Activated CD8-positive, alpha-beta memory T cell treated with anti-CD3 and anti-CD28 coated beads for 48 hours (primary cell): ENCODE measurements at places on chromosomes 11 and 22.

DNA sequence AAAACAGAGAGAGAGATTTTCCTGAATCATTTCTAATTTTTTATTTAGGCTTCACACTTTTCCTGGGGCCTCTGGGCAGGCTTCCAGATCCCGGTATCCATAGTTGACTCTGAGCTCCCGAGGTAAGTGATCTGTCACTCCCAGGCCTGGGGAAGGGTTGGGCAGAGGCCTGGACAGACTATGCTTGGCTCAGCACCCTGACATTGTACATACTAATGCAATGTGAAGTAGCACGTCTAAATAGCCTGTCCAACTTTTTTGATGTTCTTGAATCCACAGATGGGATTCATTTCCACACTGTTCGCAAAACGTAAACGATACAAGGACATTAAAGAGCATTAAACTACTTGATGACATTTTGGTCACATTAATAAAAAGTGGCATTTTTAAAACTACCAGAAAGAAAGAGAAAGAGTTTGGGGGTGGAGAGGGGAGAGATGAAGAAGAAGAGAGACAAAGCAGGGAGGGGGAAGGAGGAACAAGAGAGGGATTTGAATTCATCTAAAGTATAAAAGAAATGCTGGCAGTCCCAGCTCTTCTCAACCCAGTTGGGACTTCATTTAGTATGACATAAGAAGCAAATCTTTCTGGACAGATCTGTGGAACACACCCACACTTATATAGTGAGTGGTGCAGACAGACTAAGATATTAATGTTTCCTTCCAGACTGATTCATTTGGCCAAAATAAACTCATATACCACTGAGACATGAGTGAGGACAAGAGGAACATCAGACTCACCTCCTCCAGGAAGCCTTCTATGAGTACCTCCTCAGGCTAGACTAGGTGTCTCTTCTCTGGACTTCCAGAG is 514.2 kb downstream of the SOX6 start:
- no peak for DNase-seq

- no peak for DNase-seq
Observed at GRCh38 chr11:2770096-2770751, 70.4 kb upstream of the KCNQ1OT1 start.

- DNase-seq = no peak
Observed at GRCh38 chr11:124841201-124841600, 24.0 kb upstream of the ROBO3 start.

DNA sequence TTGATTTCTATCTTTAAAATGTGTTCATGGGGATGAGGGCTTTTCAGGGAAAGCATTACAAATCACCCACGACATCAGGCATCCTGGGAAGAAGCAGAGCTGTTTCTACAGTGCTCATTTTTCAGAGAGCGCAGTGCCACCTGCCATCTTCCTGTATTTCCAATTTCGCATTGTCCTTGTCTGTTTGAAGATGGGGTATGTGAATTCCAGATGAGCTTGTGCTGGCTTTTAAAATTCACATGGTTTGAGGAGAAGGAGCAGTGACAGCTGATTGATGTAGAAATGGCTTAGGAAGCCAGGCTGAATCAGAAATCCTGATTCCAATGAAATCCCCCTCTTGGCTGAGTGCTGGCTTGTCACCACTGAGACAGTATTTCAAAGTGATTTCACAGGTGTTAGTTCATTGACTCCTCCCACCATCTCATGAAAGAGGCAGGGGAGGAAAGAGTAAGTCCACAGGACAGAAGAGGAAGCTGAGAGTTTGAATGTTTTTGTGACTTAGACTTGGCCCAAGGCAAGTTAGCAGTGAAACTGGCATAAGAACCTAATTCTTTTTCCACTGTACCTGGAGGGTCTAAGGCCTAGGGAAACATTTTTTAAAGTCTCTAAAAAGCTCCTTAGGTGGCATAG is 344.6 kb upstream of the C11orf87 start:
- DNase-seq = no peak

DNA sequence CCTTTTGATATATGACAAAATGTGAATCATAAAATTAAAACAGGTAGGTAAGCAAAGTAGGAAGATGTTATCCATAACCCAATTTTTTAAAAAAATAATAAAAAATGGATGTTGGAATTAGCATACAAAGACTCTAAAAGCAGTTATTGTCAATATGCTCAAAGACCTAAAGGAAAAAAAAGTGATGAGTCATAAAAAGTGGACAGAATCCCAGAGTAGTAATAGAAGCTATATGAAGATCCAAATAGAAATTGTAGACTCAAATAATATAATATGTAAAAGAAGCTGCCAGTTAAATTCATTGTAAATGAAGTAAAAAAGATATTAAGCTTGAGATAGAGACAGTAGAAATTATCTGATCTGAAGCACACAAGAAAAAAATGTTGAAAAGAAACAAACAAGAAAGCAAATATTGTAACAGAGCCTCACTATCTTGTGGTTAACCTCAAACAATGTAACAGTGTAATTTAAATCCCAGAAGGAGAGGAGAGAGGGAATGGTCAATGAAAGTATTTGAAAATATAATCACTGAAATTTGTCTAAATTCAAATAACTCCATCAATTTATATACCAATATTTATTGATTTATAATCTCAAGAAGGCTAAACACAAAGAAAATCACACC is 773.4 kb upstream of the RAG2 start:
- DNase-seq = no peak
